T-cell (primary cell): ENCODE measurements at places on chromosomes 16 and 17.

DNA sequence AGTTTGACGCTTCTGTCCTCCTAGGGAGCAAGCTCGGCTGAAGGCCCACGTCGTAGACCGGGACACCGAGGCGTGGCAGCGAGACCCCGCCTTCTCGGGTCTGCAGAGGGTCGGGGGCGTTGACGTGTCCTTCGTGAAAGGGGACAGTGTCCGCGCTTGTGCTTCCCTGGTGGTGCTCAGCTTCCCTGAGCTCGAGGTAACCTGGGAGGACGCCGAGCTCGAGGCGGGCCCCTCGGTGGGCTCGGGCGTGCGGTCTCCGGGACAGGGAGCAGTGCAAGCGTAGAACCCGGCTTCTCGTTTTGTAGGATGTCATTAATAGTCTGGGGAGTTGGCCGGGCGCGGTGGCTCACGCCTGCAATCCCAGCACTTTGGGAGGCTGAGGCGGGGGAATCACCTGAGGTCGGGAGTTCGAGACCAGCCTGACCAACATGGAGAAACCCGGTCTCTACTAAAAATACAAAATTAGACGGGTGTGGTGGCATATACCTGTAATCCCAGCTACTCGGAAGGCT is 715 bp downstream of the ENDOV start:
- no peak for DNase-seq

GRCh38 chr17:57902117-57902799 is 52.4 kb upstream of the MRPS23 start:
- DNase-seq = no peak

GRCh38 chr16:21277927-21278706 is at the start of gene CRYM:
Gene CRYM (minus strand): TSS chr16:21278290. CDS start chr16:21278251, 39 bp downstream.
- DNase-seq = peak; percentile 30

DNA sequence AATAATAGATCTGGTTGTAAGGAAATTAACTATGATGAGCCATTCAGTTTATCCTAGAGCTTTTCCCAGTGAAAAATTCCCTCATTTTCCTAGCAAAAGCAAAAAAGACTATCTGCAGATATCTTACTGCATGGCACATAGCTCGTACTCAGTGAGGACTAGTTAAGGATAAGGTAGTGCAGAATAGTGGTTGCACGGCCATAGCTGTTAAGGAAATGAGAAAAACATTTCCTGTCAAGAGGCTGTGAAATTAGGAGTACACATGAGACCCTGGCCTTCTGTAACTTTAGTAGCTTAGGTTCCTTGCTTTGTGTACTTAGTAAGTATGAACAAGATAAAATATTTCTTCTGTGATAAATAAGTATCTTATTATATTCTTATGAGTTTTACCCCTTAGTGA is 10.3 kb downstream of the KAT7 start:
- no peak for DNase-seq

- DNase-seq = no peak
These were observed 455.6 kb downstream of the HS3ST3B1 start for GRCh38 chr17:14756479-14756878.

DNA sequence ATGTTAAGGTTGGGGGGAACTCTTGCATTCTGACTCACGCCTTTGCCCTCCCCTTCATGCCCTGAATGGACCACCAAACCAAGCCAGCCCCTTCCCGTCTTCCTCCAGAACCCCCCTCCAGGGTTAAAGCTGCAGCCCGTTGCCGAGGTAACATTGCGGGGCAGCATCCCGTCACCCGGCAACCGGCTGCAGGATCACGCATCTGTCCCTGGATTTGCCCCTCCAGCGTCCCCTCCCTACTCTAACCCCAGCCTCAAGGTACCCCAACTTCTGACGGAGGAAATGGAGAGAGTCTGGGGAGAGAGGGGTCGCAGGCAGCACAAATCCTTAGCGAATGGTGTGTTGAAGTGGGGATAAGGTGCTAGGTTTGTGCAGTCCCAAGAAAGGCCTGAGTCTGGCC is 563 bp upstream of the NLGN2 start:
- DNase-seq = no peak

DNA sequence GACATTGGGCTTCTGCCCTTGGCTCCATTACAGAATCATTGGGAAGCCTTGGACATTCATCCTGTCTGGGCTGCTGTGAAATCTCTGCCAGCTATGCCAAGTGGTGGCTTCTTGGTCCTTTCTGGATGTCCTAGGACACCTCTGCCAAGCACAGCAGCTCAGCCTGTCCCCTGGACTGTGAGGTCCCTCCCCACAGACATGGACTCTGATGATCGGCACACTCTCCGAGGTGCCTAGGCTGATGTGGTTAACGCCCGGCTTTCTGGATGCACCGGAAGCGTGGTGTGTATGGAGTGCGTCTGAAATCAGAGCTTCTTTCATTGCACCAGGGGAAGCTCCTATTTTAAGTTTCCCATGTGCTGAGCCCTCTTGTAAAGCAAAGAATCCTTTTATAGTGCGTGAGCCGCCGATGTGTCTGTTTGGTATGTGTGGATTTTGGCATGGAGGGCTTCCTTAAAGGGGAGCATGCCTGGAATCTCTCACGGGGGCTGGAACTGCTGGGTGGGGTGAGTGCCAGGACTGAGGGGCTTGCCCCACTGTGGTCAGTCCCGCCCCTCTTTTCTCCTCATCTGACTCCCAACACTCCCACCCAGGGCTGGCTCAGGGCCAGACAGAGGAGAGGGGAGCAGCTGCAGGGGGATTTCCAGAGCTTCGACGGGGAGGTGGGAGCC is 7.0 kb upstream of the ARHGAP23 start:
- no peak for DNase-seq

DNA sequence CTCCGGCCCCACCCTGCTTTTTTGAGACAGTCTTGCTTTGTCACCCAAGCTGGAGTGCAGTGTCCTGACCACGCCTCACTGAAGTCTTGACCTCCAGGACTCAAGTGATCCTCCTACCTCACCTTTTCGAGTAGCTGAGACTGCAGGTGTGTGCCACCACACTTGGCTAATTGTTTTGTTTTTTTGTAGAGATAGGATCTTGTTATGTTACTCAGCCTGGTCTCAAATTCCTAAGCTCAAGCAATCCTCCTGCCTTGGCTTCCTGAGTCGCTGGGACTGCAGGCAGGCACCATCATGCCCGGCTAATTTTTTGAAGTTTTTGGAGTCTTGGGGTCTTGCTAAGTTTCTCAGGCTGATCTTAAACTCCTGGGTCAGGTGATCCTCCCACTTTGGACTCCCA is 206.7 kb downstream of the SHISA9 start:
- DNase-seq = no peak

DNA sequence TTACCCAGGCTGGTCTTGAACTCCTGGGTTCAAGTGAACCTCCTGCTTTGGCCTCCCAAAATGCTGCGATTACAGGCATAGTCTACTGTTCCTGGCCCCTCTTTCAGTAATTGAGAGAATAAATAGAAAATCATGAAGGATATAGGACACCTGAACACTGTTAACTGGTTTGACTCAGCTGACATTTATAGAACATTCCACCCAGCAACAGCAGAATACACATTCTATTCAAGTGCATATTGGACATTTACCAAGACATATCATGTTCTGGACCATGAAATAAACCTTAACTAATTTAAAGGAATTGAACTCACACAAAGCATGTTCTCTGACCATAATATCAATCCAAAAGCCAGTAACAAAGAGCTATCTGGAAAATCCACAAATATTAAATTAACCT is 19.8 kb upstream of the BAIAP2 start:
- no peak for DNase-seq

DNA sequence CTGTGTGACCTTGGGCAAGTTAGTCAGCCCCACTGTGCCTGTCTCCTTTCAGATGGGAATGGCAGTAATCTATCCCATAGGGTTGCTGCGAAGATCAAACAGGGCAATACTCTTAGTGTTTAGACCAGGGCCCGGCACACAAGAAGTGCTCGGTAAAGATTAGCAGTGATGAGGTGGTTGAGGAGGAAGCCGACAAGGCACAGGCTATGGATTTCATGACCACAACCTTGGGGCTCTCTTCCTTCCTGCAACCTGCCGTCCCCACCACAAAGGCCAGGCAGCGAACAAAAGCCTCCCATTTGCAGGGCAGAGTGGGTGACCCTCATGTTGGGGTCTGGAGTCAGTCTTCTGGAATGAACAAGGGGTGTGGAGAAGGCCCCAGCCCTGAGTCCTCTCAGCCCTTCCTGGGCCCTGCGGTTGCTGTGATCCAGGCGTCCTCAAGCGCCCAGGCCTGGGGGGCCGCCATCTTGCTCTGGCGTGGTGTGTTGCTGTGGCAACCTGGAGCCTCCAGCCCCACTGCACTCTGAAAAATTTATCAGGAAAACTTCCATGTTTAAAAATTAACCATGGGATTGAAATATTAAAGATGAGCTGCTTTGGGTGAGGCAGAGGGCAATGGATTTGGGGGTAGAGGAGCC is 9.8 kb downstream of the ADAM11 start:
- no peak for DNase-seq

- peak; percentile 79 for DNase-seq
These were observed 27.1 kb upstream of the SNN start for GRCh38 chr16:11640987-11641817.
